Activated T-helper 1 cell treated with anti-CD3 and anti-CD28 coated beads, Interleukin-2, amount 50 U/mL, for 16 hours (primary cell): ENCODE measurements at places on chromosomes 5 and 9.

GRCh38 chr5:157164521-157164920 lies 1.5 kb downstream of the GARIN3 start:
- DNase-seq: no peak

GRCh38 chr9:132154863-132155567 lies 6.8 kb upstream of the NTNG2 start:
- no peak for DNase-seq

GRCh38 chr5:153530357-153531143 lies 40.1 kb downstream of the GRIA1 start:
- DNase-seq: no peak

DNA sequence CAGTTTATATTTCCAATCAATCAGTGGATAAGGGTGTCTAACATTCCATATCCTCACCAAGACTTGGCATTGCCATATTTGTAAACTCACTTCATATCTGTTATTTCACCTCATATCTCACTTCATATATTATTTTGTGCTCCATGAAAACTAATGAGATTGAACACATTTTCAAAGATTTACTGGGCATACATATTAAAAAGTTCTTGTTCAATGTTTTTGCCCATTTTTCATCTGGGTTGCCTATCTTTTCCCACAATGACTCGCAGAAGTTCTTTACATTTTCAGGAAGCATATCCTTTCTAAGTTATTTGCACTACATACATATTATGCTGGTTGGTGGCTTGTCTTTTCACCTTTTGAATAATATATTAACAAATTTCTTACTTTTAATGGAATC lies 15.3 kb downstream of the ZNF510 start:
- DNase-seq: no peak

- DNase-seq: no peak
These were observed 174.4 kb downstream of the HSPA4 start for GRCh38 chr5:133226186-133226585.

DNA sequence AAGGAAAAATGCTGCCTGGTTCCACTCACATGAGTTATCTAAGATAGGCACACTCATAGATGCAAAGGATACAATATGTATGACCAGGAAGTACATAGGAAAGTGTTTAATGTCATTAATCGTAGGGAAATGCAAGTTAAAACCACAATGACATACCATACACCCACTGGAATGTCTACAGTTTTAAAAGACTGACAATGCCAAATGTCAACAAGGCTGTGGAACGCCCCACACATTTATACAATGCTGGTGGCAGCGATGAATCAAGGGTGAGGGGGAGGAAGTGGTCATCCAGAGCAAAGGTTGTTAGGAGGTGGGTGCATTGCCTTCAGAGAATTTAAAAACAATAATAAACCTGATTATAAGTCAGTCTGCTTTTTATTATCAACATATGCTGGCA lies 437.8 kb downstream of the ARHGEF28 start:
- no peak for DNase-seq

- no peak for DNase-seq
These were observed 53.0 kb downstream of the PCDH1 start for GRCh38 chr5:141825241-141825671.

GRCh38 chr9:91192381-91193086 lies 169.2 kb downstream of the AUH start:
- DNase-seq: no peak

DNA sequence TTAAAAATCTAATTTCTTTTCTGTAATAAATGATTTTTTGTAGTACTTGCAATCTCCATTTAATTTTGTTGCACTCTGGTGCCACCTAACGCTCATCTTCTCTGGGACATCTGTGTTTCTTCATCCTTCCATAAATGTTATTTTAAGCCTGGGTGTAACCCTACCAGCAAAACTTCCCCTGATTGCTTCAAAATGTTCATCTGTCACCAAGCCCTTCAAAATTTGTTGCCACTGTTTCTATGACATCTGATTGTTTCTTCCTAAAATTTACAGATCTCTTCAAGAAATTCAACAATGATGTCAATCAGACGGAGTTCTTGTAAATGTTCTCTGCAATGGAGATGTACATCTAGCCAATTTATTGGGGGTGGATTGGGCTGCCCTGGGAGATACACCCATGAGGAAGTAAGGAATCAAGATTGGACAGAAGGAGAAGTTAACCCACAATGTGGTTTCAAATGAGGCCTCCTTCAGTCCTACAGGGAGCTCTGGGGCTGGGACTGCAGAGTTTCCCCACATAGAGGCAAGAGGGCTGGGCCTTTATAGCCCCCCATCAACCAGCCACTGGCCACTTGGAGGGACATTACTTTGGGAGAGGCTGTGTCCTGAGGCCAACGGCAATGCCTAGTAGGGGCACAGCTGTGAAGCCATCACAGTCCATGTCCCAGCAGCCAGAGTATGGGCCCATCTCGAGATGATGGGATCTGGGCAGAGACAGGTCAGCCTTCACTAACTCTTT lies 23.3 kb downstream of the MCTP1 start:
- no peak for DNase-seq
